ENCODE measurements at places on chromosomes 1 and 21.

DNA sequence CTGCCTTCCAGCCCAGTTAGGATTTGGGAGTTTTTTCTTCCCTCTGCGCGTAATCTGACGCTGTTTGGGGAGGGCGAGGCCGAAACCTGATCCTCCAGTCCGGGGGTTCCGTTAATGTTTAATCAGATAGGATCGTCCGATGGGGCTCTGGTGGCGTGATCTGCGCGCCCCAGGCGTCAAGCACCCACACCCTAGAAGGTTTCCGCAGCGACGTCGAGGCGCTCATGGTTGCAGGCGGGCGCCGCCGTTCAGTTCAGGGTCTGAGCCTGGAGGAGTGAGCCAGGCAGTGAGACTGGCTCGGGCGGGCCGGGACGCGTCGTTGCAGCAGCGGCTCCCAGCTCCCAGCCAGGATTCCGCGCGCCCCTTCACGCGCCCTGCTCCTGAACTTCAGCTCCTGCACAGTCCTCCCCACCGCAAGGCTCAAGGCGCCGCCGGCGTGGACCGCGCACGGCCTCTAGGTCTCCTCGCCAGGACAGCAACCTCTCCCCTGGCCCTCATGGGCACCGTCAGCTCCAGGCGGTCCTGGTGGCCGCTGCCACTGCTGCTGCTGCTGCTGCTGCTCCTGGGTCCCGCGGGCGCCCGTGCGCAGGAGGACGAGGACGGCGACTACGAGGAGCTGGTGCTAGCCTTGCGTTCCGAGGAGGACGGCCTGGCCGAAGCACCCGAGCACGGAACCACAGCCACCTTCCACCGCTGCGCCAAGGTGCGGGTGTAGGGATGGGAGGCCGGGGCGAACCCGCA, at the start of gene PCSK9:
Gene PCSK9, plus strand, starts transcription at position 207 of the 741 bp plus-strand sequence. Its CDS starts 290 bp downstream, at position 497.
- no peak for DNase-seq

DNA sequence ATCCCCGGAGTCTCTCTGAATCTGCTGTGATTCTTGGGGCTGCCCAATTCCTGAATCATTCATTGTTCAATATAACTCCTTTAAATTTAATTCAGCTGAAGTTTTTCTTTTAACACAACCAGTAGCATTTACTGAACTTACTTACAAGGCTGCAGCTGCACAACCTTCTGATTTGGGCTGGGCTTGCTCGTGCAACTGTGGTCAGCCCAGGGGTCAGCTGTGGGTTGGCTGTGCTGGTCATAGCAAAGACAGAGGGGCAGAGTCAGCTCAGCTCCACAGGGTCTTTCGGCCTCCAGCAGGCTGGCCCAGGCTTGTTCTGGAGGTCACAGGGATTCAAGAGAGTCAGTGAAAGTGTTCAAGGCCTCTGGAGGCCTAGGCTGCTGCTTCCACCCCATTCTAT, 186.1 kb downstream of the MATN1 start:
- no peak for DNase-seq

DNA sequence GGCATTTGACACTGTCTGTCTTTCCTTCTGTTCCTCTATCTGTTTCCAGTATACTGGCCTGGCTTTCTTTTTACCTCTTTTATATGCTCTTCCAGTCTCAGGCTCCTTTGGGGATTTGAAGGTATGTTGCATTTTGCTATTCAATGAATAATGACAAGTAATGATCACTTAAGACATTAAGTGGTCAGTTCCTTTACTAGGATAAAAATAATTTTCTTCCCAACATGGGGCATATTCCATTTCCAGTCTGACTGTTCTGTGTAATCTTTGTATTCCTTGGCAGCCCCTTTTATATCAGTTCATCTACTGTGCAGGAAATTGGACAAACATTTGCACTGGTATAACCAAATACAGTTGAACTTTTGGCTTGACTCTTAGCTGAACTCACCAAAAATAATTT, 15.6 kb downstream of the METTL18 start:
- no peak for DNase-seq

- DNase-seq, result peak; percentile 22
Measured at GRCh38 chr1:95042286-95042685, 30.5 kb downstream of the ALG14 start.

- DNase-seq, result no peak
Measured at GRCh38 chr1:83857716-83858115, 141.2 kb downstream of the TTLL7 start.

- no peak for DNase-seq
Measured at GRCh38 chr1:206702803-206703202, 18.1 kb downstream of the MAPKAPK2 start.

DNA sequence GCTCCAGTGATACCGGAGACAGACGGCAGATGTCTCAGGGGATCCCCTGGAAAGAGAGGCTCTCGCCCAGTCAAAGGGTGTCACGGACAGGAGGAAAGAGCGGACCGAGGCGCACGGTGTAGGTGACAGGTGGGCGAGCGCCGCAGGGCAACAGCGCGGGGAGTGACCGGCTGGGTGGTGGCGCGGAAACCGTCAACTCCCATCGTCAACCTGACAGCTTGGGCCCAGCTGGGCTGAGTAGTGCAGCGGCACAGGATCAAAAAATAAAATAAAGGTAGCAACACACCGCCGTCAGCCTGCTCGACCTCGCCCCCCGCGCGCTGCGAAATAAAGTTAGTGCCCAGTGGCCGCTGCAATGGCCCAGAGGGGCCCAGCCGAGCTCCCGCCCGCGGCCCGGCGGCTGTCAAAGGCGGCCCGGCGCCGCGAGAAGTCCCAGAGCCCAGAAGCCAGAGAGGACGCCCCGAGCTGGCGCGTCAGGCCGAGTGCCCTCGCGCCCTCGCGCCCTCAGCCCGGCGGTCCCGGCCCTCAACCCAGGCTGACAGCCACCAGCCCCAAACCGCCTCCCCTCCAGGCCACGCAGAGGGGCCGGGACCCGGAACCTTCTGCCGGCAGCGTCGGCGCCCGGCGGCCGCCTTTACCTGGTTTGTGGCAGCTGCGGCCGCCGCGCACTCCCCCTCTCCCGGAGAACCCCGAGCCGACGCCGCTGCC, at the start of gene LYST:
Gene LYST, minus strand, starts transcription at position 702 of the 708 bp plus-strand sequence. CDS start 36,489 bp downstream, outside the sequence.
- DNase-seq, result no peak

DNA sequence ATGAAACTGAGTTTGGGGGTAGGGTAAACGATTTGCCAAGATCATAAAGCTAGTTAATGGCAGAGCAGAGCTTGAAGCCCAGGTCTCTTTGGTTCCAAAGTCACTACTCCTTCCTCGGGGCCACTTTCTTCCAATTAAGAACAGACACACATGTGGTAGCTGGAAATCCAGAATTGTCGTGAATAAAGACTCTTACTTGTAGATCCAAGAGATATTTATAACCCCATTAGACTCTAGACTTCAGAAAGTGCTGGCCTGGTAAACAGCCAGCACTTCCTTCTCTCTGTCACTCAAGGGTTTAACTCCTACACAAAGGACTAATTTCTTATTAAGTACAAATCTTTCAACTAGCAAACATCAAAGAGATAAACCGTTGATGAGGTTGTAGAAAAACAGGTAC, 2.7 kb downstream of the FAM163A start:
- no peak for DNase-seq

GRCh38 chr1:10544239-10544638, 69.5 kb downstream of the PEX14 start:
- no peak for DNase-seq

- DNase-seq, result no peak
Measured at GRCh38 chr1:20123722-20124455, 4.6 kb upstream of the PLA2G2D start.

- DNase-seq, result no peak
Measured at GRCh38 chr1:116099919-116100318, 11.3 kb upstream of the MAB21L3 start.

DNA sequence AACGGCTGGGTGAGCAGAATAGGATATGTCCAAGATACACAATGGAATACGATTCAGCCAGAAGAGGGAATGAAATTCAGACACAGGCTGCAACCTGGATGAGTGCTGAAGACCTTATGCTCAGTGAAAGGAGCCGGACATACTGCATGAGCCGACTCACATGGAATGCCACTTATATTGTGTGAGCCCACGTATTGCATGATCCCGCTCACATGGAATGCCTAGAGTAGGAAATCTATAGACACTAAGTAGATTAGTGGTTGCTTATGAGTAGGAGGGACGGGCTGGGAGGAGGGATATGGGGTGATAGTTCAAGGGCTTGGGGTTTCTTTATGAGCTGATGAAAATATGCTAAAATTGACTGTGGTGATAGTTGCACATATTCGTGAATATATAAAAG, 26.8 kb downstream of the TMPRSS2 start:
- DNase-seq, result no peak

GRCh38 chr1:86487131-86487810, 18.5 kb downstream of the CLCA1 start:
- DNase-seq, result peak; percentile 87

- DNase-seq, result no peak
Measured at GRCh38 chr21:29940991-29941390, 1.2 kb upstream of the GRIK1 start.

- DNase-seq, result no peak
Measured at GRCh38 chr1:106910798-106911197, 145.7 kb upstream of the PRMT6 start.

DNA sequence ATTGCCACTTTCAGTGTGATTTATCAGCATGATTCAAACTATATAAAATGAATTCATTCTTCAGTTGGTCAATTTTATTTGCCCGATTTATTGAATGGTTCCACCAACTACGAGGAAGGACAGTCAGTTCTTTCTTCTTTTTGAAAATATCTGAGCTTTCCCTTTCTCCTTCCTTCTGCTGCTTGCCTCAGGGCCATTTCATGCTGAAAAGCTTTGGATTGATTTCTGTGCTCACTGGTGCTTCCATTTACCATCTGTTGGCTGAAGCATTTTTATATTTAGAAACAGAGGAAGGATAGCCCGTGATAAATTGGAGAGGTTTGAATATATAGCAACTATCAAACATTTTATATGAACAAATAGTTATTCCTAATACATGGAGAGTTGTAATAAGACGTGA, 68.9 kb upstream of the ADAMTS5 start:
- DNase-seq, result peak; percentile 2

- DNase-seq, result no peak
Measured at GRCh38 chr21:15139898-15140297, 75.1 kb upstream of the NRIP1 start.

- DNase-seq, result no peak
Measured at GRCh38 chr1:221774054-221774842, 32.4 kb upstream of the DUSP10 start.

DNA sequence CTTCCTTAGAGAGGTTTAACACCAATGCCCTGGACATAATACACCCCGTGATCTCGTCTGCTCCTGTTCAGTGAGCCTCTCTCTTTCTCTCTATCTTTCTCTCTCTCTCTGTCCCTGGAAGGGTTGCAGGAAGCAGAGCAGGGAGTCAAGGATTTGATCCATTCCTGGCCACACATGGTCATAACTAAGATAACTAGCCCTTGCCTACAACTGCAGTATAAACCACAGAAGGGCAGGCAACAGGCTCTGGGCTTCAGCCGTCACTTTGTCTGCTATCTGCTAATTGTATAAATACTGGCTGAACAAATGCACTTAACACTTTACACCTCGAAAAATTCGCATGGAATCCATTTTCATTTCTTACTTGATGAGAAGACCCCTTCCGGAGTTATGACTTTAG, 357.5 kb upstream of the RUNX1 start:
- no peak for DNase-seq

GRCh38 chr1:94666797-94667196, 125.2 kb upstream of the F3 start:
- no peak for DNase-seq

- DNase-seq, result no peak
Measured at GRCh38 chr1:96962751-96963211, 241.2 kb downstream of the PTBP2 start.

DNA sequence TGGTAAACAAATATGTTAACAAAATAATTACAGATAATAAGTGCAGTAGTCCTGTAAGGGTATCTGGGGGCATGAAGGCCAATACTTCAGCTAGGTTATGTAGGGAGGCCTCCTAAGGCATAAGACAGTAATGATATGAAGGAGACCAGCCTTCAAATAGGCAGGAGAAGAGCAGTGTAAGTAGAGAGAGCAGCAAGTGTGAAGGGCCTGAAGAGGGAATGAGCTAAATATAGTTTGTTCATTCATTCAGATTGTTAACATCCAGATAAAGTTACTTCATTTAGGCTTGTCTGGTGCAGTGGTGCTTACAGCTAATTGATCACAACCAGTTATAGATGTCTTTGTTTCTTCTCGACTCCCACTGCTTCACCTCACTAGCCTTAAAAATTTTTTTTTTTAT, 71.1 kb downstream of the EPB41 start:
- DNase-seq, result no peak
